ENCODE measurements at places on chromosomes 13 and 19.

DNA sequence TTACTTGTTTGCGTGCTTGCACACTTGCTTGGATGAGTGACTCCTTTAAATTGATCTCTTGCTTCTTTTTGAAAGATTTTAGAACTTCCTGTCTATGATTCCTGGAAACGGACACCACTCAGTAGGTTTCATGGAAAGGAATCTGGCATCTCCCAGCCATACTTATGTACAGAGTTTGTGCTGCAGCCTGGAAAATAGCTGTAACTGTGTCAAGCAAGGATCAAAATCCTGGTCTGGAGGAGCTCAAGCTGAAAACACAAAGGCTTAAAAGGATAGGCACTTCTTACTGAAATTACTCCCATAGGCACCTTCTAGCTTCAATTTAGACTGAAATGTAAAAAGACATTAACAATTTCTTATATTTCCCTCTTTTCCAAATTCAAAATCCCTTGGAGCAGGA, 1.4 kb upstream of the FREM2 start:
- DNase-seq: no peak

GRCh38 chr13:113095146-113096051, 10.2 kb upstream of the F7 start:
- DNase-seq: no peak

DNA sequence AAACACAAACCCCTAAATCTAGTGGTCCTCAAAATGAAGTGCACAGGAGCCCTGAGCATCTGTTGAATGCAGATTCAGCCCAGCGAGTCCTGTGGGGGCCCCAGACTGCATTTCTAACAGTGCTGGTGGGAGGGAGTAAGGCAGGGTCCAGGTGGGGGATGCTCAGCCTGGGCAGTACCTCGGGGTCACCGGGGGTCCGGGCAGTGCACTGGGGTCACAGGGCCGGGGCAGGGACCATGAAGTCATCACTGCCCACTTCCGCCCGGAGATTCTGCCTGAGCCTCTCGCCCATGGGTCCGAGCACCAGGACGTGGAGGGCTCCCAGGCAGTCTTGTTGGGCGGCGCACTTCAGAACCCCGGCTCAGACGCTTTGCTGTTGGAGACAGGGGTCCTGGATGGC, 838 bp upstream of the ATP4B start:
- no peak for DNase-seq

- DNase-seq: no peak
Measured at GRCh38 chr19:45587873-45588272, 3.3 kb upstream of the OPA3 start.

- no peak for DNase-seq
Measured at GRCh38 chr13:106063591-106064313, 471.7 kb downstream of the EFNB2 start.

Measured in stimulated activated CD4-positive, alpha-beta T cell treated with anti-CD3 and anti-CD28 coated beads, Interleukin-4, amount 100 ng/mL, for 4 hours (primary cell).